T follicular helper cell (primary cell): ENCODE measurements at places on chromosomes 7 and 10.

- DNase-seq = no peak
Observed at GRCh38 chr10:69994262-69994661, 58.4 kb upstream of the MACROH2A2 start.

GRCh38 chr7:131131012-131131745 is 196.5 kb upstream of the MKLN1 start:
- DNase-seq = no peak

DNA sequence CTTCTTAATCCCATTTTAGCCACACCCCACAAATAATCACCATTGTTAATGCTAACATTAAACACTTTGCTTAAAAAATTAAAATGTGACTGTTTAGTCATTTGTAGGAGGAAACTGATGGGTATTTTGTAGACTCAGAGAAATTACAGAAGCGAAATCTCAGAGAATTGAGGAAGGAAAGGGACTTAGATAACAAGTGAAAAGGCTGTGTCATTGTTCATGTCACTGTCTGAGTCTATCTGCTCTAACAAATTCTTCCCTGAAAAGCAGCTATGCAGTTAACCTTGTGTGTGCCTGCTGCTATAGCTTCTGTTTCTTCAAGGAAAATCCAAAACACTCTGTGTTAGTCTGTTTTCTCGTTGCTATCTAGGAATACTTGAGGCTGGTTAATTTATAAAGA is 40.9 kb upstream of the PLXDC2 start:
- no peak for DNase-seq

DNA sequence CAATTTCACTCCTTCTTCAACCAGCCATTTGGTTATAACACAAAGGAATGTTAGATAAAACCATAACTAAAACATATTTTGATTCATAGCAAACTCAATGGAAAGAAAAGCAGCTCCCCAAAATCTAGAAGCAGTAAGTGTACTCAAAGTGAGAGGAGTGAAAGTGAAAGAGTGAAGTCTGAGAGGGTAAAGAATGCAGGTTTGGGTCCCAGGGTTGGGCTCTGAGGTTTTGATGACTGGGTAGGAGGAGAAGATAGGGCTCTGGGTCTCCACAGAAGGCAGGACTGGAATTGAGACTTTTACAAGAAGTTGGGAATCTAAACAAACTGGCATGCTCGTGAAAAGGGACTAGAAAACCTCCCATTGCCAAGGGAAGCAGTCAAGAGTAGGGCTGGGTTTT is 85.4 kb upstream of the RSU1 start:
- no peak for DNase-seq

DNA sequence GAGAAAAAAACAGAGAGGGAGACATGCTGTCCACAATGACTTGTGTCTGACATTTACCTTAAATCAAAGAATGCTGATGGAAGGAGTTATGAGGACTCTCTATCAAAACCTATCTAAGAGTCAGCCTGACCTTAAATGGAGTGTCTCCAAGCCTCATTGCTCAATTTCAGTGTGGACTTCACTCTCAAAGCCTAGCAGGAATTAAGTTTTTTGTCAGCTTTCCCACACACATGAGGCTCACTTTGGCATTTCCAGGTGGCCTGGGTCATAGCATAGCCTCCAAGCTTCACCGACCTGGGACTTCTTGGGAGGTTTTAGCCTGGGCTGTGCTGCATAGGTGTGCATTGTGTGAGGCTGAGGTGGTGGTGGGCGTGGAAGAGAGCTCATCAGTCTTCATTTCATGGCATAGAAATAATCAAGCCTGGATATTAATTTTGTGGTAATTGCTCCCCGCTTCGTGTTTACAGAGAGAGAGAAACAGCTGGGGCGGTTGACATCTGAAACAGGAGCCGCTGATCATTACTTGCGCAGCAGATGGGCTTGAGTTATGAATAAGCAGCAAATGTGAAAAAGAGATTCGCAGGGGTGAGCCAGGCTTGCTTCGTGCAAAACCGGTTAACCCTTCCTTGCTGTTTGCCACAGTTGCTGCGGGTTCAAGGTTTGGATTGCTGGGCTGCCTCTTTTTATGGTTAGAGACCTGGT is 647.8 kb downstream of the INHBA start:
- DNase-seq = no peak

DNA sequence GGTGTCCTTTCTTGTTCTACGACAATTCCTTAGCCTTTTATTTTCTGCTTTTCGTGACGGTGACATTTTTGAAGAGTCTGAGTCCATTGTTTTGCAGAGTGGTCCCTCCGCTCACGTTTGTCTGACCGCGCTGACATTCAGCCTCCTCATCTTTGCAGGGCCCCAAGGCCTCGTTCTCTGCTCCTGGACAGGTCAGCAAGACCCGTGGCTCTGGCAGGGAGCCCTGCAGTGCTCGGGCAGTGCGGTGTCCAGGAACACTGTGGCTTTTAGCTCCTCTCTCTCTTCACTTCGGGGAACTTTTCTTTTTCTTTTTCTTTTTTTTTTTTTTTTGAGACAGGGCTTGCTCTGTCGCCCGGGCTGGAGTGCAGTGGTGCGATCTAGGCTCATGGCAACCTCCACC is 142.5 kb downstream of the DNAJB6 start:
- DNase-seq = no peak
